Mesothelial cell of epicardium (in vitro differentiated cells): ENCODE measurements at places on chromosomes 6 and 20.
A peak's percentile ranks its signal among the peaks of the same experiment; 100 is the strongest.

DNA sequence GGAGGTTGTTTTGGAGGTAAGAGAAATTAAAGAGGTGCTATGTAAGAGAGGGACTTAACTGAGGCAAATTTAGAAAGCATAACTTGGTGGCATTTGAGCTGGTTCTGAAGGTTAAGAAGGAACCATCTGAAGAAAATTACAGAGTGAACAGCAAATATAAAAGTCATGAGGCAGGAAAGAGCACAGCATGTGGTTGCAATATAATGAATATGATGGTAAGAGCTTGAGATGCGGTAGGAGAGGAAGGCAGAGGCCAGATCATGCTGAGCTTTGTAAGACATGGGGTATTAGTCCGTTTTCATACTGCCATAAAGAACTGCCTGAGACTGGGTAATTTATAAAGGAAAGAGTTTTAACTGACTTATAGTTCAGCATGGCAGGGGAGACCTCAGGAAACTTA lies 279.1 kb downstream of the UTRN start:
- DNase-seq = no peak

GRCh38 chr6:10749734-10750133 lies 2.1 kb downstream of the TMEM14B start:
- DNase-seq = no peak

DNA sequence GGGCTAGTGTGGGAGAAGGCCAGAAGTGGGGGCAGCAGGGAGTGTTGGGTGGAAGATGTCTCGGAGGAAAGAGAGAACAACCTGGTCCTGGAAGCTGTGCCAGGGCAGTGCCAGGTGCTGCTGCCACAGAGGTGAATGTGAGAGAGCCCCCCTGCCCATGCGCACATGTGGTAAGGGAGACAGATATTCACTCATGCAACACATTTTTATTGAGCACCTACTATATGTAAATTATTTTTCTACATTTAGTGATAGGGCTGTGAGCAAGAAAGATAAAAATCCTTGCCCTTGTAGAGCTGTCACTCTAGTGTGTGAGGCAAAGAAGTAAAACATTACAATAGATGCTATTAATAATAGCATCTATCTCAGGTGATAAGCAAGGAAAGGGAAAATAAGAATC lies 471 bp downstream of the CLPSL1 start:
- no peak for DNase-seq

GRCh38 chr6:30819297-30819917 lies 64.9 kb upstream of the DDR1 start:
- no peak for DNase-seq

DNA sequence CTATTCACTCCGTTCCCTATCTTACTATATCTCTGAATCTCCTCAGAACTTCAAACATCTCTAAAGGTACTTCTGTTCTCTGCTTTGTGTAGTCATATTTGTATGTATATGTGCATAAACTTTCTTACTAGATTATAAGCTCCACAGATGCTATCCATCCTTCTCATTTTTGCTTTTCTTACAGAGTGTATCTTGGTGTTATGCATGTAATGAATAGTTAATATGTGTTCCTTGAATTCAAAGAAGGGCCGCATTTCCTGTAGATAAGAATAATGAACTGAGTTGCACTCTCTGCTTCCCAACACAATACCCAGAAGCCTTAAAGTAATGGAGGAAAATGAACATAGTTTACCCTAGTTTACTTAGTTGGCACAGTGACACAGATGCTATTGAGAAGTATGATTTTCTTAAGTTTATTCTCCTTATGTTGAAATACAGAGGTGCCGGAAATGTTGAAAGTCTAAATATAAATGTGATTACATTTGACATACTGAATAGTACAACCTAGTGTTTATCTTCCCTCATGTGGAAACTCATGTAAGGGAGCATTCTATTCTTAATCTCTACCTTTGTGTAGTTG lies 6.0 kb downstream of the NUS1 start:
- DNase-seq = no peak

DNA sequence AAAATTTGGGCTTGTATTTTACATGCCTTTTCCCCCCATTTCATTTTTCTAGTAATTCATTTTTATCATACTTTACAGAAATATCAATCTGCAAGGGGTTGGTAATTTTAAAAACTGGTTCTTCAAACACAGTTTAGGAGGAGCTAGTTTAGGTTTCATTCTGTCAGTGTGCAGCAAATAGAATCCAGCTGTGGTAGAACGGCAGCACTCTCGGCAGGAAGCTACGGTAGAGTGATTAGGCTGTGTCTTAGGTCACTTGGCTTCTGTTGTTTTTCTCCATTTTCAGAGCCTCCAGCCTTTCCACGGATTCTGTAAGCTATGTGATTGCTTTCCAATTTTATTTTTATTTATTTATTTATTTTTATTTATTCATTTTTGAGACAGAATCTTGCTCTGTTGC lies 32.7 kb downstream of the TLDC2 start:
- DNase-seq = no peak

DNA sequence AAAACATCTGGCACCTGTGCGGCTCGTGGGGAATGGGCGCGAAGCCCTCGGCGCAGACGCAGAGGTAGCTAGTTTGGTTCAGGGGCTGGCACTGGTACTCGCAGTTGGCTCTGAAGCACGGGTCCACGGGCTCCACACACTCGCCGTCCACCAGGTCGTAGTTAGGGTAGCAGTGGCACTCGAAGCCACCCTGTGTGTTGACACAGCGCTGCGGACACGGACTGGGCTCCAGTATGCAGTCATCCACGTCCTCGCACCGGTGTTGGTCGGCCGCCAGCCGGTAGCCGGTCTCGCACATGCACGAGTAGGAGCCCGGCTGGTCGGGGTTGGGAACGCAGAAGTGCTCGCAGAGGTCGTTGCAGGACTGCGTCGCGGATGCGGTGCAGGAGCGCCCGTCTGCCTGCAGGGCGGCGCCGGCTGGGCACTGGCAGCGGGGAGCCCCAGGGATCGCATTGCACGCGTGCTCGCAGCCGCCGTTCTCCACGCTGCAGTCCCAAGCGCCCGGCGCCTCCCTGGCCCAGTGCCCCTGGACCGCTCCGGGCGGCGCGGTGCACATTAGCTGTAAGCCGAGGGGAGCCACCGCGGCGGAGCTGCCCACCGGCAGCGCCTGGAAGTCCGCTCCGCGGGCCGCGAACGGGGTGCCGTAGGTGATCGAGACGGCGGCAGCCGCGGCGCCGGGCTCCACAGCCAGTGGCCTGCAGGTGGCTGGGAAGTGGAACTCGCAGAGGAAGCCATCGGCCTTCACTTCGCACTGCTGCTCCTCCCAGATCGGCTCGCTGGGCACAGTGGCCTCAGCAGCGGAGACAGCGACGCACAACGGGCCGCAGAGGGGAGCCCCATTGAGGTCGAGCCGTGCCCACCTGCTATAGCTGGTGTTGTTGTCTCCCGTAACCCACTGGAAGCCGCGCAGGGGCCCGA lies 930 bp downstream of the THBD start:
- peak; percentile 52 for DNase-seq

GRCh38 chr20:54197621-54198604 lies 10.0 kb upstream of the PFDN4 start:
- DNase-seq = no peak

DNA sequence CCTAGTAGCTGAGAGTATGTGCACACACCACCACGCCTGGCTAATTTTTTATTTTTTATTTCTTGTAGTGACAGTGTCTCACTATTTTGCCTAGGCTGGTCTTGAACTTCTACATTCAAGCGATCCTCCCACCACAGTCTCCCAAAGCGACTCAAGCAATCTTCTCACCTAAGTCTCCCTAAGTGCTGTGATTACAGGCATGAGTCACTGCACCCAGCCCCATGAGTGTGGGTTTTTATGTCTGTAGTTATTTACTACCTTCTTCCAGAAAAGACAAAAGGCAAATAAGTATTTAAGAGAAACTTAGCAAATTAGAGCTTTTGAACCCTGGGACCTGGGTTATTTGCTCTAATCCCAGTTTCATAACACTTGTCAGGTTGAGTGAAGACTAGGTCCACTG lies 92.3 kb upstream of the HCRTR2 start:
- no peak for DNase-seq

- no peak for DNase-seq
Observed at GRCh38 chr6:109299776-109300564, 82.3 kb downstream of the CD164 start.

DNA sequence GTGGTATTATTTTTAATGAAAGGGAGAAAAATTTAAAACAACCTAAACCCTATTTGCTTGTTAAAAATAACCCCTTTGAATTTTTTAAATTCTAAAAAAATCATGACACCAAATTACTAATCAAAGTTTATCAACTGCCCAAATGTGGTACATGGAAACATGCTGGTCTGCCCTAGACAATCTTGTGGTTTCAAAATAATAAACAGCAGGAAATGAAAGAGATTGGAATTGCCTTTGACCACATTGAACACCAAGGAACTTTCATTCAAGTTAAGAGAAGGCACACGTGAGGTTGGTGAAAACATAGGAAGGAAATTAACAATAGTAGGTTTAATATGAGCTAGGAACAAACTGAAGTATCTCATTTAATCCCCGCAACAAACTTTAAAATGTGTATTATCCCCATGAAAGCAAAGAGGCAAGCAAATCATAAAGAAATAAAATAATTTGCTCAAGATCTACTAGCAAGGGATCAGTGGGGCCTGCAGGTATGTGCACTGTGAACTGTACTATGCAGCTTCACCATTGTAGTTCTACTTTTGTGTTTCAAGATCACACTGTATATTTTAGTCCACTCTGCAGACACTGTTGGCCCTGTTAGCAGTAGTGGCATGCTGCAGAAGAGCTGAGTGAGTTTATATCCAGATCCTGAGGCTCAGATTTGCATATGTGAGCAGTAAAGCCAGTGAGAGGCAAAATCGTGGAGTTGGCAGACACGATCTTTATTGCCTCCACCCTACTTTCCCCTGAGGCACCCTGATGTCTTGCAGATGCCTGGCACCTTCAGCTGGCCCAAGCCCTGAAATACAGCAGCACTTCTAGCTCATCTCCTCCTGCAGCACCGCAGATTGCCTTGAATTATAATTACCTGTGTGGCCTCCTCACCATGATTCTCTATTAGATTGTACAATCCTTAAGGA lies 157.8 kb upstream of the TENT5A start:
- no peak for DNase-seq

DNA sequence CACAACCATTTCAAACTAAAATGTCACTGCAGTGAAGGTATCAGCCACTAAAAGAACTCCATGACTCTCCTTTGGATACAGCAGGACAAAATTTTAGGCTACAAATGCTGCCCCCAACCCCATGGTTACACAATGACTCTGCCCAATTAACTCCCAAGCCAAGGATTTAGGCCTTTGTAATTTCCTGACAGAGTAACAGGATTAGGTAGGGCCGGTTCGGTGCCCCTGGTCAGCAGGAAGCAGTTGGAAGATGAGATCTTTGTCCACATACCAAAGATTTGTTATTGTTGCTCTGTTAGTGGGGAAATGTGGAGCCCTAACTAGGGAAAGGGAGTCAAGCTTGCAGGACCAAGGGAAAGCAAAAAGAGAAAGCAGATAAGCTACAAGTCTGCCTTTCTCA lies 26.7 kb upstream of the RIPK1 start:
- DNase-seq = no peak

GRCh38 chr6:32692019-32692418 lies 25.6 kb upstream of the HLA-DQB1 start:
- DNase-seq = no peak

DNA sequence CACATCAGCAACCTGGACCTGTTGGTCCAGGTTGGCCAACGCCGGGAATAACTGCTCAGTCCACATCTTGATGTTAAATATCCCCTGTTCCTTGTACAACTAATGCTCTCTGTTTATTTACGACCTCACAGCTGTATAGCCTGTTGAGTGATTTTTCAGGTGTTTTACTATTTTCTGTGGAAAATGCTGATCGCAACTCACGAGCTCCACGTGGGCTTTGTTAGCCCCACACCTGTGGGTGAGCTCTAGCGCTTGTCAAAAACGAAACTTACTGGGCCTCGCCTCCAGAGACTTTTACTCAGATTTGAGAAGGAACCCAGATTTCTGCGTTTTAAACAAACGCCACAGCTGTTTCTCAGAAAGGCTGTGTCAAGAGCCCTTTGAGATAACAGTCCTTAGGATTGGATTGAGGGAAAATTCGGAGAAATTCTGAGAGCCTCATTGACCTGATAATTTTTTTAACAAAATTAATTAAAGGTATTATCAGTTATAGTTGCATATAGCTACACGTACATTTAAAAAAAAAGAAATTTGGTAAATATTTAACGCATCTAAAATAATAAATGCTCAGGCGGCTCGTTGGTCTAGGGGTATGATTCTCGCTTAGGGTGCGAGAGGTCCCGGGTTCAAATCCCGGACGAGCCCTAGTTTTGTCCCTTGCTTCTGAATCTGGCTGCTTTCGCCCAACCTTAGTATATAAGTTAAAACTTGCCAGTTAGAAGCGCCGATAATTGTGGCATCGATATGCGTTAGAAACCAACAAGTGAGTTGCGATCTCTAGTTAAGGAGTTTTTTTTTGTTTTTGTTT lies 16.7 kb downstream of the HMGN4 start:
- DNase-seq = peak; percentile 61

DNA sequence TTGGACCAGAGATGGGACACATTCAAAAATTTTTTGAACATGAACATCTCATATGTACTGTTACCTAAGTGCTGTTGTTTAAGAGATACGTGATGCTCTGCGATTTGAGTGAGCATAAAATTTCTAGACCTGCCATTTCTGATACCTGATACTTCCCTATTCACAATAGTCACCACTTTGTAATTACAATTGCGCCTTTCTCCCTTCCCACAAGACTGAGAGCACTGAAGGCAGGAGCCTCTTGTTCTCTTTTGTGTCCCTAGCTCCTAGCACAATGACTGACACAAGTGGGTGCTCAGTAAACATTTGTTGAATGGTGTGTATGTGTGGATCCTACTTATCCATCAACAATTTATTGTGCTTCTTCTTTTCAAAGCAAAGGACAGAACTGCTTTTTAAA lies 92.8 kb upstream of the TMEM30A start:
- no peak for DNase-seq

DNA sequence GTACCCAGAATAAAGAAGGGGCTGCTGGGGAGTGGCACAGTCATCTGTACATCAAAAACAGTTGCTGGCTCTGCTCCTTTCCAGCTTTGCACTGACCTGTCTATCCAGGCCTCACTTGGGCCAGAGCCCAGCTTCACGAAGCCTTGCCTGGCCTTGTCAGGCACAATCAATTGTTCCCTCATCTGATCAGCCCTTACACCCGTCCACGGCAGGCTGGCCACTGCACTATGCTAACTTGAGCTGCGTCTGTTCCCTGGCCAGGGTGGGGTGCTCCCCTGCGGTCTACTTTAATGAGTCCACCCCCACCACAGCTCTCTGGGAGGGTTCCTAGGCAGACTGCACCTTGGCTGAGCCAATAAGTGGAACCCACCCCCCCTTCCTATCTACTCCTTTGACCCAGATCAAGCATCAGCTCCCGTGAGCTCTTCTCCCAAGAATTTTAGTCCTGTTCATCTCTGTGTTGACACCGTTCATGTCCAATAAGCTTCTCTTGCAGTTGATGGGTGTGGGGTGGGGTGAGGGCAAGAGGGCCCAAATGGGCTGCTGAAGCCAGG lies 74.3 kb upstream of the MLN start:
- DNase-seq = no peak

DNA sequence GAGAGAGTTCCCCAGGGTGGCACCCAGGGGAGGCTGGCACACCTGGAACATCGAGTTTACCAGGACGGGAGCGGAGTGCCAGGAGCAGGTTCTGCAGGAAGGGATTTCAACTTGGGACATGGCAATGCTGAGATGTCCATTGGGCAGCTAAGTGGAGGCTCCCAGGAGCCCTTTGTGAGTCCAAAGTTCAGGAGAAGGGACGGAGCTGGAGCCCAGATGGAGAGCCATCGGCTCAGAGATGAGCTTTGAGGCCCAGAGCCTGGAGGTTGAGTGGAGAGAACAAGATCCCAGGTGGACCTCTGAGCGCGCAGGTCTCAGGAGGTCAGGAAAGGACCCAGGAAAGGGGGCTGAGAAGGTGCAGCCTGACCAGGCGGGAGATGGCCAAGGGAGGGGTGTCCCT lies 67.5 kb upstream of the AFDN start:
- no peak for DNase-seq
